ENCODE measurements at places on chromosomes 6 and 20.

- DNase-seq, result no peak
Observed at GRCh38 chr20:21388566-21388965, 8.8 kb downstream of the NKX2-4 start.

DNA sequence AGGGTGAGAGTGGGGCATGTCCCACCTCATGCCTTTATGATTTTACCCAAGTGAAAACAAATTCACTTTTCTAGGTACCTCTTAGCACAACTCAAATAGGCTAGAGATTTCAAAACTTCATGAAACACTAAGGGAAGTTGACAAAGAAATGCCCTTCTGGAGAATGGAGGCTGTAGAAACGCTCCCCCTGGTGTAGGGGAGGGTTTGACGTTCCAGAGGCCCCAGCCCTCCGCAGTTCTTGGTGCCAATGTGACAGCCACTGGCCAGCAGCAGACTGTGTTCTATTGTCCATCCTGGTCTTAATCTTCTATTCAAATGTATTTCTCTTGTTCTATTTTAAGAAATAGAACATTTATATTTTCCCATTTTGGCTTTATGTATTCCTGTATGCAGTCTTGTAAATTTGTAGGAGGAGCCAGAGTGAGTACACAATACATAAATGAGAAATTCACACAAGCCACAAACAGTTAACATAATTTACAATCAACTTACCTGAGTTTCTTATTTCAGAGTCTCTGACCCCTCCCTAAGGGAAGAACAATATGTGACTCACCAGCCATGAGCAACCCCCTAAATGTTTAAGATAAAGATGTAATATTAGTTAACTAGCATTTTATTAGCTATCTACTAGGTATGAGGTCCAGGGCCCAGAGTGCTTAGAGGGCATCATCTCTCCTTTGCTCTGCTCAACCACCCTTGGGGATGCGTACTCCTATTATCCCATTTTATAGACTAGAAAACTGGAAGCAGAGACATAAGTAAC, 8.8 kb upstream of the MUC21 start:
- no peak for DNase-seq

- no peak for DNase-seq
Observed at GRCh38 chr6:160040055-160040454, 71.2 kb downstream of the IGF2R start.

DNA sequence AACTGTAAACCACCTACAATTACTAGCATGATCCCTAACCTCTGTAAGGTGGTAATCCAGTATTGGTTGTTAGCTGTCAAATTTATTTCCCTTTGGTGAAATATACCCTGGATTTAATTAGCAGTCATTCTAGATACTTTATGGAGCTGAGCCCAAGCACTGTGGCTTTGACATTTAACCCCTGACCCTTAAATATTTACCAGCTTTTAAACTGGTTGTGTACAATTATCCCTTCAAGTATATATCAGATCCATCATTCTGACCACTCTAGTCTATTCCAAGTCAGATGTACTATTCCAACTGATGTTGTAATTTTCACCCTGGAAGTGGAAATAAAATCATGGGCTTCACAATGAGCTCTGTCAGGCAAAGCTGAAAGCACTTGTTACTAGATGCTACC, 229.6 kb downstream of the FOXC1 start:
- DNase-seq, result no peak

- no peak for DNase-seq
Observed at GRCh38 chr6:70673054-70673453, 5.4 kb downstream of the SMAP1 start.

GRCh38 chr6:169830876-169831275, 79.5 kb downstream of the ERMARD start:
- DNase-seq, result no peak

Data from NCI-H226 (cell line).